ENCODE measurements at places on chromosomes 11 and 22.

GRCh38 chr11:11916981-11917399 is 75.2 kb downstream of the USP47 start:
- peak; percentile 30 for DNase-seq

GRCh38 chr11:3103076-3103475 is 45.9 kb upstream of the CARS1 start:
- DNase-seq, result no peak

- DNase-seq, result no peak
These were observed 81.3 kb upstream of the TP53I11 start for GRCh38 chr11:45031912-45032519.

DNA sequence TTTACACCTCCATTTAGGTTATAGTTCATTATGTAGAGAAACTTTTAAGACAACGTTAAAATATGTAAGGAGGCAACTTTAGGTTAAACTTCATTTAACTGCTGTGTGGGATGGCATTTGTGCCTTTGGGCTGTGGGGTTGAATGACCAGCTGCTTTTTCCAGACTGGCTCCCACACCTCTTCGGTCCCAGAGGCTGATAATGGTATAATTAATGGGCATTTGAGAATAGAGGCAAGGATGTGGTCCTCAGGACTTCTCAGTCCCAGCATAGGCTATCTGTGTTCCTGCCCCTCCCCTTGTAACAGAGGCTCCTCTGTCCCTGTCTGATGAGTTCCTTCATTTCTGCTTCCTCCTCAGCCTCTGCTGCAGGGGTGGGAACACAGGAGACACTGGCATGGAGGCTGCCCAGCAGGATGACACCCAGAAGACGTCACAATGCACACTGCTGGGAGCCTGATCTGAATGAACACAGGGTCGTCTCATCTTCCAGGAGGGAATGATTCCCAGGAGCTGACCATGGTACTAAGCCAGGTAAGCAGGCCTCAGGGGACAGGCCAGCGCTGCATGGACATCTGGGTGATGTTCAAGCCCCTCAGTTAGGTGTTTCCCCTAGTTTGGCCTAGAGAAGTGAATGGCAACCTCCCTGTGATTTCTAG is 17.1 kb upstream of the GNAZ start:
- no peak for DNase-seq

DNA sequence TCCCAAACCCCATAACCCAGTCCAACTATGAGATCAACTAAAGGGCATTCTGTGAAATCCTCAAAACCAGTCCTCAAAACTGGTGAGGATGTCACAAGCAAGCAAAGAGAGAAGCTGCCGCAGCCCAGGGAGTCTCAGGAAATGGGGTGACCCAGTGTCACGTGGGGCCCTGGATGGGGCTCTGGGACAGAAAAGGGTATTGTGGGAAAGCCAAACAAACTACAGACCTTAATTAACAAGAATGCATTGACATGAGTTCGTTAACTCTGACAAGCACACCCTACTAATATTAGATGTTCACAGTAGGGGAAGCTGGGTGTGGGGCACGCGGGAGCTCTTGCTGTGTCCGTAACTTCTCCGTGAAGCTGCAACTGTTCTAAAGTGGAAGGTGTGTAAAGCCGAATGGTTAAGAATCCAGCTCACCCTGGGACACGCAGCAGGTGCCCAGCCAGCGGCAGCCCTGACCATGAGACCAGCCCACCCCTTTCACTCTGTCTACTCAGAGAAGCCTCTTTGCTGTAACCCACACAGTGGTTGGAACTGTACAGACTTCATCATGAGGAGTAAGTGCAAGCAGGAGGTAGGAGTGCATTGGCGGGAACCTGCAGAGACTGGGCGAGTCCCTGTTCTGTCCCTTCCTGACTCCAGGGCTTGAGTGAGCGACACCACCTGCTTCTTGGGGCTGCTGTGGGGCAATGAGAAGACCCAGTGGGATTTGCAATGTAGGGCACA is 17.9 kb downstream of the LINC01488 start:
- DNase-seq, result no peak

- no peak for DNase-seq
These were observed 16.7 kb downstream of the TMEM121B start for GRCh38 chr22:17104336-17104935.

GRCh38 chr22:28268171-28268570 is 349.1 kb upstream of the PITPNB start:
- no peak for DNase-seq

DNA sequence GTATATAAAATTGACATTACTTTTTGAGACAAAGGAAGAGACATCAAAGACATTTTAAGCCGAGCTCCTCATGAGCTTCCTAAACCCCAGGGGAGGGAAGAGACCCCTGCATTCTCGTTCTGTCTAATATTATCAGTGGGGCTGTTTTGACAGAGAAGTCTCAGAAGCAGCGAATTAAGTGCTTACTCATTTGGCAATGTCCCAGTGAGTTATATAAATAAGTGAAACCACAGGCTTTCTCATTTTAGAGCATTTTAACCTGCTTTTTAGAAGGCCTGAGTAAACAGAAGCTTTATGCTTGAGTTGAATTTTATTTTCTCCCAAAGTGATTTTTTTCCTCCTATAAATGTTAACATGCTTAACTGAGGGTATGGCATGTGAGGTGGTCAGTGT is 23.2 kb upstream of the C1QTNF4 start:
- DNase-seq, result peak; percentile 65

- DNase-seq, result peak; percentile 64
These were observed 10.6 kb upstream of the CSNK1E start for GRCh38 chr22:38327805-38328204.

GRCh38 chr11:127600674-127601073 is 600.1 kb upstream of the KIRREL3 start:
- no peak for DNase-seq

GRCh38 chr11:71931245-71931602 is 2.4 kb downstream of the RNF121 start:
- DNase-seq, result no peak

DNA sequence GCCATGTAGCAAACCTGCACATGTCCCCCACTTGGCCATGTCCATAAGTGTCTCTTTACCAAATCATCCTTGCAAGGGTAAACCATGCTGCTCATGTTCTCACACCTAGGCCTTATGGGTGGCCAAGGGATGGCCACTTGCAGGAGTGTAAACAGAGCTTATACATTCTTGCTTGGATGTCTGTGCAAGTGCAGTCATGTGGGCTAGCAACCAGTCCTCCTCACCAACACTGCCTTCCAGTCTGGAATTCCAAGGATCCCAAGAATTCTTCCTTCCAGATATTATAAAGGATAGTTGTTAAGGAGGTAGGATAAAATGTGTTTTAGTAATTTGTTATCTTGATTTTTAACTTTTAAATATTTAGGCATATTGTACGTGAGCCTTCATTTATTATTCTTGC is 47.8 kb upstream of the OR5P2 start:
- no peak for DNase-seq

- DNase-seq, result no peak
These were observed 72.5 kb upstream of the AMPD3 start for GRCh38 chr11:10382518-10382917.

GRCh38 chr22:20750461-20751184 is 23.3 kb upstream of the SERPIND1 start:
- DNase-seq, result peak; percentile 53
